ENCODE measurements at places on chromosomes 5 and 9.

- no peak for DNase-seq
Measured at GRCh38 chr5:145028626-145029025, 806.5 kb downstream of the PRELID2 start.

GRCh38 chr5:168713051-168713450, 133.9 kb upstream of the PANK3 start:
- no peak for DNase-seq

DNA sequence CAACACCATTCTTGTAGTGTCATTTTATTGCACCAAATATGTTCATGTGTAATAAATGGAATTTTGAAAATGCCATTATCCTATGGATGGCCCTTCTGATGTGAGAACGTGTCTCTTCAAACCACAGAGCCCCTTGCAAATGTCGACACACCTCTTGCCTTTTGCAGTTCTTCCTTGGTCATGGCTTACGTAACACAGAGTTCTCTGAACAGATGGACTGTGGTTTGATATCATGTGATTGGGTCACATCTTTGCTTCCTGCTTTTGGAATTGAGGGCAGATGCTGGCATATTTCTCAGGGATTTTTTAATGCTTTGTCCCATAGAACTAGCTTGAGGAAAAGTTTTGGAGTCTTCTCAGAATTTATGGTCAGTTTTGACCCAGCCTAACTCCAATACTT, 4.6 kb downstream of the TGFBR1 start:
- no peak for DNase-seq

DNA sequence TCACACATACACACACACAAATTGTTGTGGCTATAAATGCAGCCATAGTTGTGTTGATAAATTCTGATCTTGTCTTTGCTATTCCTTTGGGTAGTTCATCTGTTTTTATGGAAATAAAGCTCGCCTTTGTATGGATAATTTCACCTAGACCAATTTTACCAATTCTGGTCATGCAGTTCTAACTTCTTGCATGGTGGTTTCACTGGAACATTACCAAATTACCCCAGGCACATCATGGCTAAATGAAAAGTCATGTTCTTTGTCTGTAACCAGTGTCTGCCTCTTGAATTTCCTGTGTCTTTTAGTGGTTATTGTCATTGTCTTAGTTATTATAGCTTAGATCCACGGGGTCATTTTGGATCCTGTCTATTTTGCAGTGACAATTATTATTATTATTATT, 50.3 kb upstream of the TMC1 start:
- no peak for DNase-seq

- DNase-seq: no peak
Measured at GRCh38 chr5:173753307-173754168, 134.6 kb upstream of the CPEB4 start.

DNA sequence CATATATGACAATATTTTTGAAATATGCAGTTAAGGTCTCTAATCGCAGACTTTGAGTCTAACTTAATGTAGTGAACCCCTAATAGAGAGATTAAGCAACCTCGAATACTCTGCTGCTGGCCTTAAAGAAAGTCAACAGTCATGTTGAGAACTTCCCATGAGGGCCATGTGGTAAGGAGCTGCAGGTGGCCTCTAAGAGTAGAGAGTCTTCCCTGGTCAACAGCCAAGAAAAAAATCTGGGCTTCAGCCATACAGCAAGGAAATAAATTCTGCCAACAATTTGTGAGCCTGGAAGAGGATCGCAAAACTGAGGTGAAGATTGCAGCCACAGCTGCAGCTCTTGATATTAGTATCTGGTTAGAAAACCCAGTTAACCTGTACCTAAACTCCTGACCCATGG, 935.2 kb upstream of the TYRP1 start:
- DNase-seq: no peak

DNA sequence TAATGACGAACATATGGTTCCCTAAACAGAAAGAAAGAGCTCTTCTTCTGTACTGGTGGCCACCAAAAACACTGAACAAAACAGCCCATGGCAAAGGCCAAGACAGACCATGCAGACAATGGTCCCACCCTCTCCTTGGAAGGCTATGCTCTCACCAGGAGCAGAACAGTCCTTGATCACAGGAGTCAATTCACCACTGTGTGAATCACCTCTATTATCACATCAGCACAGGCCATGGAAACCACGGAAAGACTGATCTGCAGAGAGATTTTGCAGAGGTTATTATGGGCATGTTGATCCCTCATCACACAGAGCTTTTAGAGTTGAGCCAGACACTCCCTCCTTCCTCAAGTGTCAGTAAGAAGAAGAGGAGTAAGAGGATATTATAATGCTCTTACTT, 134.0 kb upstream of the RASEF start:
- DNase-seq: no peak

- no peak for DNase-seq
Measured at GRCh38 chr5:98543490-98543889, 230.0 kb upstream of the RGMB start.

GRCh38 chr5:154262342-154262741, 71.8 kb downstream of the GALNT10 start:
- no peak for DNase-seq

DNA sequence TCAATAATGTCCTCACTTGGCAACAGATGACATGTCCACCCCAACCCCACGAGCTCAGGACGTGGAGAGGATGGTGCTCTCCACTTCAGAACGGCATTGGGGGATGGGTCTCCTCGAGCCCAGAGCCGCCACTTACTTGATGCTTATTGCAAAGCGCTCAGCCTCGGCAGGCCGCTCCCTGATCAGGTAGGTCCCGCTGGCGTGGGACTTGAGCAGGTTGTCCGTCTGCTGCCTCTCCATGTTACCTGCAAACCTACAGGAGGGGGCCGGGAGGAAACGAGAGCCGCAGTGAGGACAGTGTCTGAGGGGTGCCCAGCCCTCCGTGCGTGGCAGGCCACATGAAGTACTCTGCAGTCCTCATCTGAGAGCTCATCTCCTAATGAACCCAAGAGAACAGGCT, 36.6 kb upstream of the SARDH start:
- no peak for DNase-seq

DNA sequence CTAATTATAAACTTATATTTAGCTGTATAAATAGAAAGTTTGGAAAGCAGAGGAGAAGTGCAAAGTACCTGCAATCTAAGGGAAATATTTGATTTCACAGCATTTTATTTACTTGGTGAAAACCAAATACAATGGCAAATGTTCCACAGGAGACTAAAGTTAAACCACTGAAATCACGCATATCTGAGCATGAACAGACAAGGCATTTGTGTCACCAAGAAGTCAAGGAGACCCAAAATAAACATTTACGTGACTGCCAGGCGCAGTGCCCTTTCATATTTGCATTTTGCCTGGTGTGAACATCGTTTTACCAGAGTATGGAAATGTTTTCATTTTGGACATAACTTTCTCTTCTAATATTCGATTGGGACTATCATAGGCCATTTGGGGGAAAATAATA, 20.6 kb downstream of the UGCG start:
- no peak for DNase-seq

GRCh38 chr9:4353236-4353635, 53.4 kb upstream of the GLIS3 start:
- no peak for DNase-seq

- DNase-seq: no peak
Measured at GRCh38 chr9:110758201-110758600, 89.6 kb downstream of the MUSK start.

DNA sequence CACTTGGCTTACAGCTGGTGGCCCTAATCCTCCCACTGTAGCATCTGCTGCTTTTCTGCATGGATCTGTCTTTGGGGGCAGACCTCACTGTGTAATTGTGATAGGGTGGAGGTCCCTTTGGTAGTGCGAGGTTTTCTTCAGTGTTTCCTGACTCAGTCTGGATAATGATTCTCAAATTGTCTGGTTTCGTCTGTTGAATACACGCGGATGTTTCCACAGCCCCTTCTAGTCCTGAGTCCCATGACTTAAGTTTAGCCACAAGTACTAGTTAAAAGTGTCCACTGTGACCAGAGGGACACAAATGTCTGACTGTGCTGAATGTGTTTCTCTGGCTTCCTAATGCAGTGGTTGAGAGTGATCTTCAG, 70.5 kb downstream of the LMNB1 start:
- DNase-seq: no peak

DNA sequence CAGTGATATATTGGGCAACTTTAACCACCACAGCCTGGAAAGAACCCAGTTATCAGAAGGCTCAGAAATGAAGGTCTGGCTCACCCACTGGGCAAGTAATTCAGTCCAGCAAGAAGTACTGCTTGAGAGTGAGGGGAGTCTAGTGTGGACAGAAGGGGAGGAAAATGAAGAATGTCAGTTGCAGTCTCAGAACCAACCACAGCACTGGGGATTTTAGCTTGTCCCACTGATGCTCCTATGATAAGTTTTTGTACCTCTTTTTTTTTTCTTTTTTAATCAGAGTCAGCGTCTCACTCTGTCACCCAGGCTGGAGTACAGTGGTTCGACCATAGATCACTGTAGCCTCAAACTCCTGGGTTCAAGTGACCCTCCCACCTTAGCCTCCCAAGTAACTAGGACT, 9.4 kb upstream of the CD72 start:
- DNase-seq: no peak

DNA sequence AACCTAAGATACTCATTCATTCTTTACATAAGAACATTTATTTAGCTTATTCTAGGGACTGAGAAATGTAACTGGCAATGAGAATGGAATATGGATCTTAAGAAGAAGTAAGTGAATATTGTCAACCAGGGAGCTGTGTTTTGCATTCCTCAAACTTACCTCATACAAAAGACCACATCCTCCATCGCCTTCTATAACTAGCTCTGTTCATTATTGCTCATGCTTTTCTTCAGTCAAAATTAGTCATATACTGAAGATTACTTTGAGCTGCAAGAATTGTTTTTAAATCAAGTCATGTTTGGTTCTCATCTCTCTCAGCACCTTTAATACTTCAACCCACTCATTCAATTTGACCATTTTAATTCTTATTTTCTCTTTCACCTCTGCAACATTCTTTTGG, 140.3 kb upstream of the RASA1 start:
- DNase-seq: peak; percentile 89

DNA sequence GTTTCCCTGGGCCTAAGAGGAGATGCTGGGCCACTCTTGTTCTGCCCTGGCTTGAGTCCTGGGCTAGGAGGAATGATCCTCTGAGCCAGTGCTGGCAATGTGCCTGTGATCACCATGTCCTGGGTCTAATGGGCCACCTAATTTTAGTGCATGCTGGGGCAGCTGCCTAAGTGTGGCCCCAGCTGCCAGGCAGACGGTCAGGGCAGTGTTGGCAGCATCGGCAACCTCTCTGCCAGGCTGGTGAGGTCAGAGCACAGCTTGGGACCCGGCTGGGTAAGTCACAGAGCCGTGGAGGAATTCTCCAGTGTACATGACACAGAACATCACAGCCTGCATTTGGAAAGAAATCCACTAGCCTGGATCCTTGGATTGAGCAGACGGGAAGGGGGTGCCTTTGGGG, 21.4 kb upstream of the PITX1 start:
- DNase-seq: no peak

- DNase-seq: no peak
Measured at GRCh38 chr5:4832471-4832870, 307.7 kb upstream of the ADAMTS16 start.

DNA sequence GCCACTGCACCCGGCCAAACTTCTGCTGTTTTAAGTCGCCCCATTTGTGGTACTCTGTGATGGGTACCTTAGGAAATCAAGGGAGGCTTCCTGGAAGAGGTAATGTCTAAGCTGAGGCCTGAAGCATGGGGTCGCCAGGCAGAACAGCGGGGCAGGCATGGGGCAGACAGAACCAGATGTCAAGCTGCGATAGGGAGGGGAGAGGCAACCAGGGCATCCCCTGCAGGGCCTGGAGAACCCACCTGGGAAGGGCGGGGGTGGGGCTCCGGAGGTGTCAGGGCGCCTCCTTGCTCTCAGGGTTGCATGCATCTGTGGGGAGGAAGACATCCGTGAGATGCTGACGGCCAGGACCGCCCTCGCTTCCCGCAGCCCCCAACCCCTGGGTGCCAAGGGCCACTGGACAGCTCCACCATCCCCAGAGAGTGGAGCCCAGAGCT, 2.8 kb downstream of the LCN15 start:
- DNase-seq: no peak

- peak; percentile 77 for DNase-seq
Measured at GRCh38 chr9:105449081-105449480, 1.2 kb downstream of the FSD1L start.

- no peak for DNase-seq
Measured at GRCh38 chr9:131912671-131913070, 167.0 kb downstream of the MED27 start.

- DNase-seq: no peak
Measured at GRCh38 chr5:90170261-90170660, 239.3 kb downstream of the CETN3 start.

- DNase-seq: no peak
Measured at GRCh38 chr9:122401896-122402295, 31.1 kb downstream of the PTGS1 start.

DNA sequence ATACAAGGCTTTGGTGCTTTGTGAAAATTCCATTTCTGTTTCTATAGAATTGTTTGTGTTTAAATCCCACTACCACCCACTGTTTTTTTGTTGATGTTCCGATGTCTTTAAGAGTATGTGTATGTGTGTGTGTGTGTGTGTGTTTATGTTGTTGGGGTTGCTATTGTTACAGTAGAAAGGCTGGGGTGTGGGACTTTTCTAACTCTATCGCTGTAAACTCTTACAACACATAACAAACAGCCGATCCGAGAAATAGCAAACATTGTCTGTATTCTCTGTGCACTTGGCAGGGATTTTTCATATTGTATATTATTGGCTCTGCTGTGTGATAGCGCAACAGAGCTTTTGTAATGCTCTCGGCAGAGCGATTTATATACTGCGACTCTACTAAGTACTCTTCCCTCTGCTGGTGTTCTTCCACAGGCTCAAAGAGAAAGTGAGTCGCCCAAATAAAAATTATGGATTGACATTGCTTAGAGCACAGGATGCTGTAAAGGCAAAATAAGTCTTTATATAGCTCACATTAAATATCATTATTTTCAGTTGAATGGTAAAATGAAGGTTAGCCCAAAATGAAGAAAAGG, 492.2 kb upstream of the ARRDC3 start:
- DNase-seq: no peak
